ENCODE measurements at places on chromosomes 2 and 18.

DNA sequence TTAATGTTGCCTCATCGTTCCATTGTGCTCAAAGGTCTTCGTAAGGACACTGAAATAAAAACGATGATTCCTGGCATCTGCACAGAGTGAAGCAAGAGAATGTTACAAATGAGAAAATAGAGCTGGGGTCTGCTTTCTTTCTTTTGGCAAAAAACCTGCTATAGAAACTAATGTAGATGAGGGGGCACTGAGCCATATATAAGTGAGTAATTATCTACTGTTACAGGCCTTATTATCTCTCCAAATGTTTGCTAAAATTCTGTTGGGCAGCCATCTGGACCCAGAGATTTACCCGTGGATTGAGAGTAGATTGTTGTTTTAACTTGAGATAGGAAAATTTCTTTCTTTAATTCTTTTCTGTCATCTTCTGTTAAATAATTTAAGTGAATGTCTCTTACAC is 472.5 kb upstream of the PIK3C3 start:
- no peak for DNase-seq

DNA sequence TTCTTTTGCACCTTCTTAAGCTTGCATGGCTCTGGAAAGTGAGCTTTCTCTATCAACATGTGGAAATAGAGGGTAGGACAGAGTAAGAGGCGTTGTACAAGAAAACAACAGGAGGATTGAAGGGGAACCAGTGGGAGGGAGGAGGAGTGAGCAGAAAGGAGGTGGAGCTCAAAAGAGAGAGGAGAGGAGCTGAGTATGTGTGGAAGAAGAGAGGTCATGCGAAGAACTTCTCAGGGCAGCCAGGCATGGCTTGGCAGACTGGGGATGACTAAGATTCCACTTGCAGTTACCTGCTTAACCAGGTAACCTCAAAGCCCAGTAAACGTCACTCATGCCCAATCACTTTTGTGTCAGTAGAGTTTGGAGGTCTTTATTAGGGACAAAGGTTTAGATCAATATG is 105.1 kb downstream of the BCL2L11 start:
- DNase-seq = no peak

DNA sequence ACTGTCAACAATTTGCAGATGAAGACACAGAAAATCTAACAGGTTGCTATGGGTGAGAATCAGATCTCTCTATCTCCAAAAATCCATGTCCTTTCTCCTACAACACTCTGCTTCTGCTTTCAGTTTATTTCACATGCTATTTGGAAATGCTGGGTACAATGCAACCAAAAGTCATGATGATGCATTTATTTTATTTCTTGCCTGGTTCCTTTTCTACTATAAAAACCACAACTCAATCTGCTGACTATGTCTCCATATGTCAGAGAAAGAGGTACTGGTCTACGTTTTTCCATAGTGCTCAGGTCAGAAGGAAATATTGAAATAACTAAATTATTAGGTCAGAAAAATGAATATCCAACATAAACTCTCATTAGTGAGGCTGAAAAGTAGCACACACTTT is 20.5 kb downstream of the RAD51AP2 start:
- no peak for DNase-seq

GRCh38 chr2:54065411-54065810 is 50.0 kb upstream of the ACYP2 start:
- DNase-seq = no peak

- no peak for DNase-seq
Observed at GRCh38 chr2:20588918-20589871, 61.7 kb downstream of the HS1BP3 start.

- no peak for DNase-seq
Observed at GRCh38 chr2:207784898-207785297, 15.2 kb upstream of the FZD5 start.

DNA sequence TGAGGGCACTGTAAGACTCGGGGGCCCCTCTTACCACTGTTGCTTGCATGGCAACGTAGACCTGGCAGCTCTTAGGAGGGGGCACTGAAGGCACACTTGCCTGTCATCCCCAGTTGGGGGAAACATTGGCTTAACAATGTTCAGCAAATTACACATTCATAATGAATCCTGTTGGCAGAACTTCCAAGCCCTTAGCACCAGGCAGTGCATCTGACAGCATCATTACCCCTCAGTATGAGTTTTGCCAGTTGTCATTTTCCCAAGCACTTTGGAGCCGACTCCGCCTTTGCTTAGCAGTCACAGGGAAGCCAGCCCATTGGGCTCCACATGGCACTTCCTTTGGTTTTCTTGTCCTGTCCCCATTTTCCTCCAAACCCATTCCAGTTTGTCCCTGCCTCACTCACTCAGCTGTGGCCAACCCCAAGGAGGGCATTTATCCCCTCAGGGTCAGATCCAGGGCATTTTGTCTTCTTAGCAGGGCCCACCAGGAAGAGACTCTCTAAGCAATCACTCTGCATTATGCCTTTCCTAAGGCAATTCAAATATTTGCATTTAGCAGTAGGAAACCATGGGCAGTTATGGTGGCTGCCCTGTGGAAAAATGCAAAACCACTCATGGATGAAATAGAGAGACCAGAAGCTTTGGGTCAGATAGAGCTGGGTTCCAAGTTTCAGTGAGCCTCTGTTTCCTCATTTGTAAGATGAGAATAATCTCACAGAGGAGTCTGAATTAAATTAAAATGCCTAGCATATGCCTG is 73.9 kb downstream of the VSNL1 start:
- DNase-seq = no peak

DNA sequence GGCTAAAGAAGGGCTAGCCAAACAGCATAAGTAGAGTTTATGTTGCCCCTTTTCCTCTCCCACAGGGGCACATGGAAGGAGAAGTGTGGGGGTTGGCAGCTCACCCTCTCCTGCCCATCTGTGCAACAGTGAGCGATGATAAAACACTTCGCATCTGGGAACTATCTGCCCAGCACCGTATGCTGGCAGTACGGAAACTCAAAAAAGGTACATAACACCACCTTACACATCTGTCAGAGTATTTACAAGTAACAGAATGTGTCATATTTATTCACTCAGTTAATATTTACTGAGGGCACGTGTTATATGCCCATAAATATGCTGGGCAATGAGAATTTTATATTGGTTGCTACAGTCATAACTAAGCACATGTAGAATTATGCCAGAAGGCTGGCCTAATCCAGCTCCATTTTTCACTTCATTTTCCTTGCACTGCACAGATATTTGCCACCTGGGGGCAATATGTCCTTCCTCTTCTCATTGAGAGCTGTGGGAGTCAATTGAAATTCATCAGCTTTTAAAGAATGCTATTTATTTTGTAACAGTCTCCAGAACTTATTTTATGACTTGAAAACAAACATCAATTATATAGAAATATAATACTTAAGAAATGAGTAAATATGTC is 150.6 kb downstream of the RTN4 start:
- DNase-seq = peak; percentile 9

- DNase-seq = peak; percentile 65
Observed at GRCh38 chr2:215171796-215172195, 33.4 kb upstream of the ABCA12 start.

All from T47D (cell line).